ENCODE measurements at places on chromosomes 2 and 18.

DNA sequence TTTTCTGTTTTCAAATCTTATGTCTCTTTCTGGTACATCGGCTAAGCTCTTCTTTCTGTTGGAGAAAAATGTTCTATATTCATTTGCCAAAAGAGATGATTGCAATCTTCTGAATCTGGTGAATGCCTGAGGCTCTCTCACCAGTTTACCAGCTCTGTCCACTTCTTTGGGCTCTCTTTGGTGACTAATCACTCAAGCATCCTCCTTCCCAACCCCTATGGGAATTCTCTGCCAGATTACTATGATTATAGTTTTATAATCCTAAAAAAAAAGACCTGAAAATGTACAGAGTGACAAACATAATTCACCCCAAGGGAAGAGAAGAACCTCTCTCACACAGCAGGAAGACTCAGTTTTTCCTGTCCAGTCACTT is 187.3 kb downstream of the CAMKMT start:
- DNase-seq, result no peak

- DNase-seq, result no peak
Measured at GRCh38 chr2:74093840-74094239, 53.9 kb downstream of the BOLA3 start.

DNA sequence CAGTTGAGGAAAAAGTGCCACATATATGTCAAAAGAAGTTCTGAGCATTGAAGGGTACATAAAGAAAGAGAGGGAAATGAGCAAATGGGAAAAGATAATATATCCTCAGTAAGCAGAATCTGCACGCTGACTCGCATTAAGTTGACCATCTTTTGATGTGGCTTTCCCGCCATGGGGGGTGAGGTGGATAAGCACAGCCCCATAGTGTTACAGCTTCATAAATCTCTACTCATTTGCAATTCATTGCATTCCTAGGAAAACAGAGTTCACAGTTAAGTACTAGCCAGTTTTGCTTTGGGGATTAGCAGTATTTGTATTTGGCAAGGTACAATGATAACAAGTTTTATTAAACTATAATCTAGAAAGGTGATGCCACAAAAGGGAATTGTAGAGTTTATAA is 814.2 kb downstream of the LRP1B start:
- no peak for DNase-seq

GRCh38 chr2:136538489-136538888 is 226.9 kb upstream of the THSD7B start:
- no peak for DNase-seq
